ENCODE measurements at places on chromosomes 6 and 20. TPM values are rescaled to one million over a fixed set of nuclear protein-coding genes. Genes with fewer than 3 reads are reported as not detected.

DNA sequence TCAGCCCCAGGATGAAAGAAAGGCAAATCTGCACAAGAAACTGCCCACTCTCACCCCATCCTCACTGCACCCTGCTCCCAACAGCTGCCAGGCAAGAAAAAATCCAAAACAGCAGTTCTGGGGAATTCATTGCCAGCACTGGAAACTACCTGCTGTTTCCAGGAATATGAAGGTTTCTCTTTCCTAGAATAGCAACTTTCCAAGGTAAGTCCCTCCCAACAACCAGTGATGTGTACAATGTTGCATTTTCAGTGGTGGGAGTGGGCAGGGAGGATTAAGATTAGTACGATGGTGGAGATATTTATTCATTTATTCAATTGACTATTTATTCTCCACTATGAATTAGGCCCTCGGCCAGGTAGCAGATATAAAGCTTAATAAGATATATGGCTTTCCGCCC, 10.2 kb upstream of the HLA-DOB start:
- H3K27ac ChIP-seq: no peak overlapping the region
- H3K27me3 ChIP-seq: peaks cover 3% of the 10 kb centered on the region
- H3K4me3 ChIP-seq: no peak overlapping the region
- no peak for DNase-seq
- peaks cover 7% of the 10 kb centered on the region for H3K36me3 ChIP-seq
- peaks cover 6% of the 10 kb centered on the region for H3K4me1 ChIP-seq

DNA sequence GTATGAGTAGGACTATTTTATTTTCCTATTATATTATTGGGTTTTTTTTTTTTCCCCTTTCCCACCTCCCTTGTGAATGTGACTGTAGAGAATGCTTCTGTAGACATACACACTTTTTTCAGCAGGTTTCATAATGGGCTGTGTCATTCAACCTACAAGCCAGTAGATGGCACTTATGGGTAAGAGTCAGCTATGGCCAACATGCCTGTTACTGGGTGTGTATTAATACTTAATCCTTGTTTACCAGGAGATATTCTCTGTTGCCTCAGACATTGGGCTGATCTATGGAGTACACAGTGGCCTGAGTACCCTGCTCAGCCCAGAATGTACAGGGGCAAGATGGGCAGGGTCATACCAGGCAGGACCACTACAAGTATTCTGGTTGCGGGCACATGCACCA, 382.5 kb downstream of the EPHA7 start:
- no peaks in the 10 kb centered on the region for H3K27me3 ChIP-seq
- H3K4me3 ChIP-seq: no peak overlapping the region
- H3K36me3 ChIP-seq: peaks cover 2% of the 10 kb centered on the region
- no peak for DNase-seq
- H3K27ac ChIP-seq: no peak overlapping the region

GRCh38 chr6:129453073-129453472, 256.9 kb downstream of the ARHGAP18 start:
- H3K27me3 ChIP-seq: peaks cover 2% of the 10 kb centered on the region
- DNase-seq: no peak
- no peak overlapping the region for H3K4me3 ChIP-seq
- H3K27ac ChIP-seq: no peak overlapping the region
- peaks cover 11% of the 10 kb centered on the region for H3K36me3 ChIP-seq
- H3K4me1 ChIP-seq: no peaks in the 10 kb centered on the region

DNA sequence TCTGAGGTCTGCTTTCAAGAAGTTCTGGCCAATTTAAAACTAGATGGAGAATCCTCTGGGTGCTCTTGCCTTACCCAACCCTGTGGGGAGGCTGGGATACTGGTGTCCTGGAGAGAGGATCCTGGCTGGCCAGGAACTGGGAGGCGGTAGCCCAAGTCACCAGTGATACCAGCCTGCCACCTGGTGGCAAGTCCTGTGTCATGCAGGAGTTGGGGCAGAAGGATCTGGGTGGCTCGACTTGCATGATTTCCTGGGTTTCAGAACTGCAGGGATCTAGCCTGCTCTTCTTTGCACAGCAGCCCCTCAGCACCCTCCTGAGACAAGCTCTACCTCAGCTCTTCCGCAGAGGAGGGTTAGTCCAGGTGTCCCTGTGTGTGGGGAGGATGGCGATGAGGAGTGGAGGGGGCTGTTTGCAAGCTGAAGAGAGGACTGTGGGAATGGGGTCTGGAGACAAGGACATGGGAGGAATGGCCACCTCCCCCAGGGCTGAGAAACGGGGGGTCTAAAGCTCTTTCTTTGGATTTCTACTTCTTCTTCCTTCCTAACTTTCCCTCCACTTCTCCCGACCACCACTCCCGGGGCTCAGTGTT, 4.2 kb downstream of the KCNK17 start:
- H3K27me3 ChIP-seq: peaks cover 78% of the 10 kb centered on the region
- DNase-seq: peak; percentile 51
- no peak overlapping the region for H3K27ac ChIP-seq
- H3K4me3 ChIP-seq: no peak overlapping the region
- peaks cover 1% of the 10 kb centered on the region for H3K4me1 ChIP-seq

GRCh38 chr6:45576648-45577624, 199.2 kb upstream of the SUPT3H start:
- peaks cover 2% of the 10 kb centered on the region for H3K27me3 ChIP-seq
- H3K4me1 ChIP-seq: peaks cover 6% of the 10 kb centered on the region
- H3K36me3 ChIP-seq: peaks cover 1% of the 10 kb centered on the region
- no peak overlapping the region for H3K4me3 ChIP-seq
- no peak overlapping the region for H3K27ac ChIP-seq

DNA sequence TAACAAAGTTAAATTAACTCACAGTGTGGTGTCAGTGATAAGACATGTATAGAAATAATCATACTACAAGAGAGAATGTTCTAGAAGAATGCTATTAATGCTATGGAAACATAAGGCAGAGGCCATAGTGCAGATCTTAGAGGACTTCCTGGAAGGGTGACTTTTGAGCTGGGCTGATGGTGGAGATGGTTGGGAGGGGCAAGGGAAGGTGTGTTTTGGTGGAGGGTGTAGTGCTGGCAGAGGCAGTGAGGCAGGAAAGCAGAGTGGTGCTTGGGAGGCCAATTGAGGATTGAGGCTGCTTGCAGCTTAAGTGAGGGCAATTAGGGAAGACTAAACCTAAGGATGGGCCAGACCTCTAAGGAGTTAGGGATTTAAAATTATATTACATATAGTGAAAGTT, 58.5 kb upstream of the FNDC1 start:
- DNase-seq: no peak
- H3K36me3 ChIP-seq: no peaks in the 10 kb centered on the region
- H3K27me3 ChIP-seq: no peaks in the 10 kb centered on the region
- H3K27ac ChIP-seq: no peak overlapping the region
- peaks cover 11% of the 10 kb centered on the region for H3K4me1 ChIP-seq
- no peak overlapping the region for H3K4me3 ChIP-seq

DNA sequence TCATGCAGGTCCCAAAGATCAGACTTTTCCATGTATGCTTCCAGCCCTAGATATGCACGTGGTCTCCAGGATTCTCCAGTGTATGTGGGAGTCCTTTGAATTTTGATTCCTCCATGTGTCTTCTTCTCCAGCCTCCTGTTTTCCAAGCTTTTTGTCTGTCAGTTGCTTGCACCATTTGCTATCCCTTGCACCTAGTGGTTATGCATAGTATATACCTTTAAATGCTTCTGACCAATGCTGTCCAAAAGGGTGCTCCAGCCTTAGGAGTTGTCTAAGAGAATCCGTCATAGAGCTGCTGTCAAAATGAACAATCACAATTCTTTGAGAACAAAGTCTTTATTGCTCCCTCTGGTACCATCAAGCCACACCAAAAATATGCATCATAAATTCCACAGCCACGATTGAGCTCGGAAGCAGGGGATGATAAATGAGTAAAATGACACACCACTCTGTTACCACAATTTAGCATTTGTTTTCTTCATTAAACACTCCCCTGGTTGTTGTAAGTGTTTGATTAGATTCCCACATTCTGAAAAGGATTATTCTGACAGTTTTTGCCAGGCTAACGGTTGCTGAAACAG, 706.2 kb upstream of the GJE1 start:
- no peaks in the 10 kb centered on the region for H3K36me3 ChIP-seq
- H3K4me1 ChIP-seq: no peaks in the 10 kb centered on the region
- H3K27me3 ChIP-seq: no peaks in the 10 kb centered on the region
- H3K27ac ChIP-seq: no peak overlapping the region
- DNase-seq: no peak

The TAGAP gene
- total RNA-seq: 0.32 TPM

The L3MBTL1 gene
- 44.3 TPM for total RNA-seq

The TFAP2B gene
- 5.0 TPM for total RNA-seq
